ENCODE measurements at places on chromosomes 1 and 21. TPM values are rescaled to one million over a fixed set of nuclear protein-coding genes. Genes with fewer than 3 reads are reported as not detected.

DNA sequence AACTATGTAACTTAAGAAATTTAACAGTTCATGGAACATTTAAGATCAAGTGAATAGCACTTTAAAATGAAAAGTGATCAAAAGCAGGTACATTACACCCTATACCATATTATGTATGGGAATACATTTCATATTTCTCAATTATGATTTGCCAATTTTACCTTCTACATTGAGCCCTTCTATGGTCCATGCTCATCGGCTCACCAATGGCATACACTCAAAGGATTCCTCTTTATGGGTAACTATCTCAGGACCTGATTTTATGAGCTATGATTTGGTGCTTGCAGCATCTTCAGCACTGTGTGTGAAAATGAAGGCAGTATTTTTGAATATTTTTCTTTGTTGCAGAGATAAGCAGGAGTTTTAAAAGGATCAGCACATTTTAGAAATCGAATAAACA lies 33.5 kb downstream of the FUBP1 start:
- H3K4me3 ChIP-seq = no peak overlapping the region
- peaks cover 28% of the 10 kb centered on the region for H3K36me3 ChIP-seq
- no peaks in the 10 kb centered on the region for H3K4me1 ChIP-seq
- DNase-seq = no peak
- H3K27me3 ChIP-seq = no peaks in the 10 kb centered on the region

- H3K27ac ChIP-seq = no peak overlapping the region
- no peaks in the 10 kb centered on the region for H3K36me3 ChIP-seq
- peaks cover 59% of the 10 kb centered on the region for H3K27me3 ChIP-seq
- no peak for DNase-seq
- no peak overlapping the region for H3K4me3 ChIP-seq
These were observed 26.7 kb downstream of the DMBX1 start for GRCh38 chr1:46516200-46516950.

GRCh38 chr1:22143065-22144033 lies at the start of gene WNT4:
Gene WNT4 (minus strand): TSS chr1:22143097. CDS start chr1:22142922, 175 bp downstream.
- peaks cover 12% of the 10 kb centered on the region for H3K4me1 ChIP-seq
- H3K36me3 ChIP-seq = no peaks in the 10 kb centered on the region
- no peak within 1 kb of the TSS for H3K27ac ChIP-seq
- H3K4me3 ChIP-seq = peak within 1 kb of the TSS; percentile 67
- peak; percentile 36 for DNase-seq

- no peak overlapping the region for H3K27ac ChIP-seq
- H3K27me3 ChIP-seq = no peaks in the 10 kb centered on the region
- peaks cover 3% of the 10 kb centered on the region for H3K4me1 ChIP-seq
- H3K4me3 ChIP-seq = no peak overlapping the region
These were observed 24.7 kb downstream of the RPS6KC1 start for GRCh38 chr1:213075725-213076124.

TIE1 gene
- 1.2 TPM for total RNA-seq

GRCh38 chr1:206937425-206937824 lies 8.8 kb downstream of the PIGR start:
- no peak overlapping the region for H3K27ac ChIP-seq
- H3K27me3 ChIP-seq = peaks cover 7% of the 10 kb centered on the region
- no peak for DNase-seq
- H3K4me3 ChIP-seq = no peak overlapping the region
- H3K4me1 ChIP-seq = peaks cover 20% of the 10 kb centered on the region

- H3K36me3 ChIP-seq = no peaks in the 10 kb centered on the region
- no peak overlapping the region for H3K27ac ChIP-seq
- H3K27me3 ChIP-seq = no peaks in the 10 kb centered on the region
- no peaks in the 10 kb centered on the region for H3K4me1 ChIP-seq
- no peak for DNase-seq
- no peak overlapping the region for H3K4me3 ChIP-seq
These were observed 156.9 kb downstream of the LRRC40 start for GRCh38 chr1:70048336-70049094.
